ENCODE measurements at places on chromosomes 11 and 22.

- DNase-seq, result no peak
Observed at GRCh38 chr22:36386351-36386899, 1.3 kb downstream of the MYH9 start.

DNA sequence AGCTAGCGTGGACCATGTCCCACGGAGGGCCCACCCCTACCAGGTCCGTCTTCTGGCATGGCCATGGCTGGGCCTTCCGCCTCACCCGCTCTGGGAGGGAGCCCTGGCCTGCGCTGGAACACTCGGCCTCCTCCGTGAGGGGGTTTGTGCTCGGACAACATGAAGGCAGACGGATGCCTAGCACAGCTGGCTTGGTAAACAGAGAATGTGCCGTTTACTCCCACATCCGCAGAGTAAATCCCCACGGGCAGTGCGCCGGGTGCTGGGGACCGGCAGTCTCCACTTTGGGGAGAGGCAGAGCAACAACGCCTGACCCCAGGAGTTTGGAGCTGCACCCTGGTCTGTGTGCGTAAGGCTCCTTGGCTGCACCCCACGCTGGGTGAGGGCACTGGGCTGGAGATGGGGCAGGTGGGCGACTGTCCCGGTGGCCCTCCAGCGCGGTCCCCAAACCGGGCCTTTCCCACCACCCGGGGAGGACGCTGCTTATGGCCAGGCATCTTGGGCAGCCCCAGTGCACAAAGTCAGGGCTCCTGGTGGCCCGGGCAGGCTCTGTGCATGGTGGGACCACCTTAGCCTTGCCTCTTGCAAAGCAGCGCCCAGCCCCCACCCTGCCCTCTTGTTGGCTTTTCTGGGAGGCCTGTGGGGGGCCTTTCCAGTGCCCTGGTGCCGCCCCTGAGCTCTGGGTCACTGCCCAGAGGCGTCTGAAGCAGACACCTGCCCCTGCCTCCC, 30.7 kb upstream of the MUC5AC start:
- no peak for DNase-seq

- DNase-seq, result no peak
Observed at GRCh38 chr11:81892770-81893635, 840.7 kb downstream of the FAM181B start.

DNA sequence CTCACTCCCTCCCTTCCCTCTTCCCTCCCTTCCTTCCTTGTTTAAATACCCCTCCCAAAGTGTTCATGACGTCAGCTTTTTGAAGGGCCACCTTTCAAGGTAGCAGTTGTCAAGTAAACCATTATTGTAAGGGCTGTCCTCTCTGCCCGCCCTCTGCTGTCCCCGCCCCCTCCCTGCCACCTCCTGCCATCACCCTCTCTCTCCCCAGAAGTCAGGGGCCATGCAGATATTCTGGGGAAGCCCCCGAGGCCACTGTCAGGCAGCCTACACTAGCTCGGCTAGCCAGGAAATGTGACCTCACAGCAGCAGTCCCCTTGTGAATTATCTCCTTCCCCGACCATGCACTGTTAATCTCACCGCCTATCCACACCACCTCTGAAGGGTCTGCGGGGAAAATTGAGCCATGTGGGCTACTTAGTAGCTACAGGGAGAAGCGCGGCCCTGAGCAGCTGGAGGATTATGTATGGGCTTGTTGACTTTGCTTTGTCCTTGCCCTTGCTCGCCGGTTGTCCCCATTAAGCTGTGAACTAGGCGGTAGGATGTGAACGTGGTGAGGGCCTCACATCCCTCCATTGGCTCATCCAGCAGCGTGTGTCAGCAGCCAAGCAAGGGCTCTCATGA, 42.1 kb upstream of the ATXN10 start:
- DNase-seq, result no peak

- no peak for DNase-seq
Observed at GRCh38 chr22:23789638-23790037, 2.9 kb downstream of the SMARCB1 start.

GRCh38 chr11:47869544-47870393, 21.6 kb upstream of the NUP160 start:
- DNase-seq, result no peak

DNA sequence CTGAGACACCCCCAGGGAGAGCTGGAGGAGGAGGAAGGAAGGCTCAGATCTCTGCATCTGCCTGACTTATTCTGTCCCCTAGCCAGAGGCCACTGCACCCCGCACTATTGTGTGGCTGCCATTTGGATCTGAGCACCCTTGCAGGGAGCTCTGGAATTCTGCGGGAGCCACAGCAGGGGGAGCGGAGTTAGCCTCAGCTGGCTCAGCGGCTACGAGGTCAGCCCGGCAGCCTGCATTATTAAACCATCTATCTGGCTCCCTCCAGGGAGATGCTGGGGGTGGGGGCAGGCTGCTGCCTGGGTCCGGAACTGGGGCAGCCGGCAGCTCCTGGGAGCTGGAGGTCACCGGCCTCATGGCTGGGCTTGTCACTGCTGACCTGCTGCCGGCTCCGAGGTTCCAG, 6.5 kb upstream of the ELFN2 start:
- DNase-seq, result no peak

DNA sequence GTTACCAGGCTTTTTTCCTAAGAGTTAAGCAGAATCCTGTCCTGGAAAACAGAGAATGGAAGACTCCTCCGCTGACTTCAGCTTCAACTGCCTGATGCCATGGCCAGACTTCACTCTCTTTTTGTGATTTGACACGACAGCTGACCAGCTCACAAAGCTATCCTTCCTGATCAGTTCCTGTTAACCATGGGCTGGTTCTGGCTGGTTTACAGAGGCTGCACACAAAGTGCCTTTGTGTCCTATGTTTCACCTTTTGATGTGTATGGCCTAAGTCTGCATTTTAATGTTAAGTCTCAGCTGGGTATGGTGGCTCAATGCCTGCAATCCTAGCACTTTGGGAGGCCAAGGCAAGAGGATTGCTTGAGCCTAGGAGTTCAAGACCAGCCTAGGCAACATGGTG, 11.1 kb downstream of the FOLR3 start:
- no peak for DNase-seq

DNA sequence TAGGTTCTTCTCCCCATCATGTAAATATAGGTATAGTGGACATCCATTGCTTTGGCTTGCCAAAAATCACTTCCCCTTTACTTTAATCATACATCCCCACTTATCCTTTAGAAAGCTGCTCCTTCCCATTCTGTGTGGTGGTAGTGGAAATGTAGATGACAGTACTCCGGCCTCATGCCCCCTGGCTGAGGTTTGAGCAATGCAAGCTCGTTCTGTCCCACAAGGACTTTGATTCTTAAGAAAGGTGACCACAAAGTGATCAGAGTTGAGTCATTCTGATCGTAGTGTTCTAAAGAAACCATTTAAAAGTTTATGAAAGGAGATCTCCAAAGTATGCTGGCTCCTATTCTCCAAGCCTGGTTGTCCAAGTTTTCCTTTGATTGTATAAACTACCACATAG, 10.9 kb downstream of the TUG1 start:
- no peak for DNase-seq

DNA sequence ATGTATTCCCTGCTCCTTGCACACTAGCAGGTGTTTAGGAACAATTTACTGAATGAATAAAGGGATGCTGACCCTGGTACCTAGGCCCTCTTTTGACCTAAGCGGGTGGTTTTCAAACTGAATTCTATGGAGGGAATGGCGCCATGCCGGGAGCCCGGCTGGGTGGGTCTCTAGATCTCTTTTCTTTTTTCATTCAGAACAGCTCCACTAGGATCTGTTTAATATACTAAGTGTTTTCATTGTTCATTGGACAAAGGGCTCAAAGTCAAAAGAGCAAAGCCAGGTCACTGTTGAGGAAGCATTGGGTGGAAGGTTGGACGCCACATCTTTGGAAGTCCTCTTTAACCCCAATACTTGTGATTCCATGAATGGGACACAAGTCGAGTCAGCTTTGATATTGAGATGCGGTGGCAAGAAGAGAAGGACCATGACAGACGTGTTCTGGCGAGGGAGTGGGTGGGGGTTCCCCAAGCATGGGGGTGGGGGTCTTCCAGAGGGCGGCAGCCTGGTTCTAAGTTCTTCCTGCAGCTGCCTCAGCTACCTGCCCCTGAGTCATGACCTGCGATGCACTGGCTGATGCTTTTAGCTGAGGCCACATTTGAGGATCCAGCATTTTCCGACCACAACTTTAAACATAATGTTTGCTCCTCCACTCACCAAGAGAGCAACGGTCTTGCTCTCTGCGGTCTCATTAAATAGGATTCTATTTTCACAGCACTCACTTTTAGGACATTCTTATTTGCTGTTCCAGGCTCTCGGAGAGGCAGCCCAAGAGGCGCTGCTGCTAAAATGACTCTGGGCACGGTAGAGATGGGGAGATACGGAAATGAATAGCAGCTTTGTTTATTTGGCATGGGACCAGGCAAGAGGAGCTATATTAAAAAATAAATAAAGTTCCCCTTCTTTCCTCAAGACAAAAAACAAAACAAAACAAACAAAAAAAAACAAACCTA, 100.6 kb downstream of the FBXO7 start:
- no peak for DNase-seq

- DNase-seq, result no peak
Observed at GRCh38 chr22:40009951-40010671, 15.4 kb downstream of the FAM83F start.

DNA sequence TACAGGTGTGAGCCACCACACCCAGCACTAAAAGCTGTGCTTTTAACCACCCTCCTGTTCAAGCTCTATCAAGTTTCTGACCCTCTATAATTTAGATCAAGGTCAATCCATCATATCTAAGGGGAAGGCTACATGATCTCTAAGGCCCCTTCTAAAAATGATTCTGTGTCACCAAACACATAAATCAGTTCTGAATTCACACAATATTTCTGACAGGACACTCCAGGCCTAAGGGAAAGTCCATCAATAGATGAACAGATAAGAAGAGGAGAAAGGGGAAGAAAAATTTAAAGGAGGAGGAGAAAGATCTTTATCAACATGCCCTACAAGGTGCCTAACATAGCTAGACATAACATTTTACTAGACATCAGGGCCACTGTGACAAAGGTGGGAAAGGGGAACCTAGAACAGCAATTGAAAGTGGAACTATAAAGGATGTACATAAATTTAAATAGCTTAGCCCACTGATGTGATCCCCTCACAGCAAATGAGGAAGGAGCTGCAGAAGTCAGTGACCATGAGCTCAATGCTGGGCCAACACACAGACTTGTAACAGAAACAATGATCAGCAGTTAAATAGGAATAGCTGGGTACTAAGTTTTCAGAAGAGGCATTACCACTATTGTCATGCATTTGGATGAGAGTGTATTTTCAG, 4.7 kb downstream of the PRCP start:
- DNase-seq, result no peak

DNA sequence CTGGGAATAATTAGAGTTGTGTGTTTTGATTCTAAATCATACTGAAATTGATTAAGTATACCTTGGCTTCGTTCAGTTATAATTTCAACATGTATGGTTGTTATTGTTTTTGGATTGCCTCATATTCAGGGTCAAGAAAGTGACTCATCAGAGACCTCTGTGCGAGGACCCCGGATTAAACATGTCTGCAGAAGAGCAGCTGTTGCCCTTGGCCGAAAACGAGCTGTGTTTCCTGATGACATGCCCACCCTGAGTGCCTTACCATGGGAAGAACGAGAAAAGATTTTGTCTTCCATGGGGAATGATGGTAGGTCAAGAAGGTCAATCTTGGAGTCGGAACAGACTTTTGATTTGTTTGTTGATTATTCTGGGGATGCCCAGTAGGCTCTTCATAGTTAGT, 40.4 kb downstream of the KMT2A start:
- no peak for DNase-seq

DNA sequence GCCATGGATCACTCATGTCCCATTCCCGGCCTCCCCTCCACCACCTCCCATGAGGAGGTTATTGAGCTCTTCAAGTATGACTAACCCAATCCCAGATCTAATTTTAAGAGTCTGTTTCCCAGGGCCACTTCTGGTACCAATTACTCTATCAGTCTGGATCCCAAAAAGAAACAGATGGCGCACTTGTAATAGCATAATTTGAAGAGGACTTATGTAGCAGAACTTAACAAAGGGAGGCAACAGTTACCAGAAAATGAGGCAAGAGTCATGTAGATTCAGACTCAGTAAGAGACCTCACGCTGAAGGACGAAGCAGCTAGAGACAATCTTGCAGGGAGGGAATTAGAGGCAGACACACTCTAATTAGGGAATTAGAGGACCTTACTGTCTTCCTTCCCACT, 46.9 kb downstream of the DDX6 start:
- peak; percentile 46 for DNase-seq

- peak; percentile 62 for DNase-seq
Observed at GRCh38 chr11:13118194-13118593, 109.1 kb downstream of the RASSF10 start.

- DNase-seq, result no peak
Observed at GRCh38 chr11:77069336-77069968, 2.7 kb downstream of the CAPN5 start.
